Lower leg skin (tissue), 4 donors: ENCODE measurements at places on chromosomes 6 and 20. TPM values are rescaled to one million over a fixed set of nuclear protein-coding genes. Genes with fewer than 3 reads are reported as not detected.

Gene TCF15
- total RNA-seq, result not detected

Gene HLA-DRB5
- 1.4 TPM for total RNA-seq

DNA sequence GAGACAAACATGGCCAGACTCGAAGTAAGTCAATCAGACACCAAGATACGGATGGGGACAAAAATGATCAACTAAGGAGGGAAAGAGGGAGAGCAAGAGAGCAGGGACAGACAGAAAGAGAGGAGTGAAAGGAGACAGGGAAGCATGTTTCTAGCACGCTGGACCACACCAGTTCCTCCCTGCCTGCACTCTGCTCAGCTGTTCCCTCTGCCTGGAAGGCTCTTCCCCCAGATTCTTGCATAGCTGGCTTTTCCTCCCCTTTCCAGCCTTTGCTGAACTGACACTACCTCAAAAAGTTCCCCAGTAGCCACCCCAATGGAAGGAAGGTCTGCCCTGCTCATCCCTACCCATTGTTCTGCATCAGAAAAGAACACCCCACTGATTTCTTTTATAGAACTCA is 185.9 kb downstream of the MAFB start:
- no peak for DNase-seq

GRCh38 chr20:4901031-4901818 is 100.1 kb downstream of the SLC23A2 start:
- DNase-seq, result no peak

GRCh38 chr6:57135885-57136284 is 36.2 kb upstream of the BAG2 start:
- no peak for DNase-seq
